ENCODE measurements at places on chromosomes 4 and X.

DNA sequence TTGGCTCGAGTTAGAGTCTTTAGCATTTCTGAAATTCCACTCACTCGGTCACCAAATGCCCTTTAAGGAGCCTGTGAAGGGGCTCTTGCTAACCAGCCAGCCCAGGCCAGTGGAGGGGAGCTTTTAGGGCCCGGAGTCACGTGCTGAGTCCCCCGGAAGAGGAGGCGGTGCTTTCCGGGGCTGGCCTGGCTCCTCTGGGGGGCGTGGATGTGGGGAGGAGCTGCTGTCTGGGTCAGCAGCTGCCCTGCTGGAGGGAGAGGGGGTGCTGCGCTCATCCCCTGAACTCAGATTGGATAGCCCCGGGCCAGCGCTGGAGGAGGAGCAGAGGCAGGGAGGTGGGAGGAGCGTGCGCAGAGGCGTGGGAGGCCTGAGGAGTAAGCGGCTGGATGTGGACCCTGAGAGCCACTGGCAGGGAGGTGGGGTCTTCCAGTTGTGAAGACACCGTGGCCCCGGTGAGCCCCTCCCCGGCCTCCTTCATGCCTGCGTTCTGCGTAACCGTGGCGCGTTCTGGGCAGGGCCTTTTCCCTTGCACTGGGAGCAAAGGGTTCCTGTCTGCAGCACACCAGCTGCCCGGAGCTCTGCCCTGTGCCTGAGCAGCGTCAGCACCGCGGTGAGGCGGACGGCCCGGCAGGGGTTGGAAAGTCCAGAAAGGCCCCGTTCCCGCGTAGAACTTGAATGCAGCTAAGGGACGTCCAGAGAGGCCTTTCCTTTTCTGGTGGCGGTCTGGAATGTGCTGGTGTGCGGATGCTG, 19.7 kb downstream of the MAEA start:
- peak; percentile 33 for DNase-seq

- DNase-seq, result no peak
These were observed 826.0 kb downstream of the RAB28 start for GRCh38 chr4:12658146-12658545.

GRCh38 chr4:116303736-116304188, 781.6 kb downstream of the TRAM1L1 start:
- no peak for DNase-seq

DNA sequence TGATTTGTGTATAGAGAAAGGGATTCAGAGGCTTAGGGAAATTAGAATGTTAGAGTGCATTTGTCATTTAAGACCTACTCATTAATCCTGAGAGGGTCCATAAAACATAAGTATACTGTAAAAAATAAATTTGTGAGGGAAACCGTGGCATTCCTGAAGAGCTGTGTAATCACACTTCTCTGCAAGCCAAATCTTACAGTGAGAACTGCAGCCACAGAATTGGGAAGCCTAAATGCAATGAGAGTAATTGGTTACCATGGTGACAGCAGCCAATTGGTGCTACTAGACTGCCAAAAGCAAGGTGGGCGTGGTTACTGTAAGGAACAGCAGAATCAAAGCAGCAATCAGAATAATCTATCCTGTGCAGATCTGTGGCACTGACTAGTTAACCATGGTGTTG, 345.2 kb upstream of the GRID2 start:
- DNase-seq, result no peak

All from activated T-helper 1 cell treated with anti-CD3 and anti-CD28 coated beads, Interleukin-2, amount 50 U/mL, for 16 hours (primary cell).